ENCODE measurements at places on chromosomes 5 and 9. TPM values are rescaled to one million over a fixed set of nuclear protein-coding genes. Genes with fewer than 3 reads are reported as not detected.

- DNase-seq = no peak
These were observed 192.3 kb downstream of the DEPDC1B start for GRCh38 chr5:60507687-60508086.

DNA sequence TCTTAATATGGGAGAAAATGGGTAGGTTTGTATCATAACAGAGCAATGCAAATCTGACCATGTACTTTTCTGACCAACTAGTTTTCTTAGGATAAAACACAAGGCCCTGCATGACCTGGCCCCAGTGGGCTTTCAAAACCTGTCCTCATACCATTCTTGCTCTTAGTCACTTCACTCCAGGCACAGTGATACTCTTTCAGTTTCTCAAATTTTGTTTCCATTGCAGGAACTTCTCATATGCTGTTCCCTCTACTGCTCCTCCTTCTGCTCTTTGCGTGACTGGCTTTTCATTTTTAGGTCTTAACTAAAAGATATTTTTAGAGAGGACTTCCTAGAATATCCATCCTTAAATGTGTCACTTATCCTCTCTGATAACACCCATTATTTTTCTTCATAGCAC, 112.4 kb downstream of the INIP start:
- no peak for DNase-seq

DNA sequence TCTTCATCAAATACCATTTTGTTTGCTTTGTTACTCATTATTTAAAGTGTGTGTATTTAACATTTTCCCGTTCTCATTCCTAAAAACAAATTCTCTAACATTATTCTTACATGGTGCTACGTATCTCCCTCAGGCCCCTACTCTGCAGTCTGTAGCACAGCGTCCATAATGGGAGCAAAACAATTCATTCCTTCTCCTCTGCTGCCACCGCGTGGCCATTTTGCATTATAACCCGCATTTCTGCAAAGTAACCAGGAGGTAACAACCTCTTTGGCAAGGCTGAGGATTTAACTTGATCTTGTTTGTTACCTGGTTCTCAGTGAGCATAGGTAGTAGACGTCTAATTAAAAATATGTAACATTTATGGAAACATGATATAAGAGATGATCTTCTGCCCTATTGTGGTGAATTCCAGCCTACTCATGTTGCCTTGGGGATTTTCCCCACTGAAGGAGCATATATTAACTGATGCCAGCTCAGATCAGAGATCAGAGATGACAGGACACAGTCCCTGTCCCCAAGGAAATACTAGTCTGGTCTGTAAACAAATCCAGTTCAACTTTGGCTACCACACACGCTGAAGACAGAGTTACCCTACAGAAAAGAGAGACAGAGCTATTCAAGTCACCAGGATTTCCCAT, 10.5 kb downstream of the OR1K1 start:
- peak; percentile 81 for DNase-seq

FAM153A gene
- total RNA-seq = 1.1 TPM

POLE3 gene
- total RNA-seq = 50.4 TPM

CDKN2A gene
- total RNA-seq = 0.66 TPM

RNF224 gene
- total RNA-seq = not detected
